ENCODE measurements at places on chromosomes 6 and 20.

DNA sequence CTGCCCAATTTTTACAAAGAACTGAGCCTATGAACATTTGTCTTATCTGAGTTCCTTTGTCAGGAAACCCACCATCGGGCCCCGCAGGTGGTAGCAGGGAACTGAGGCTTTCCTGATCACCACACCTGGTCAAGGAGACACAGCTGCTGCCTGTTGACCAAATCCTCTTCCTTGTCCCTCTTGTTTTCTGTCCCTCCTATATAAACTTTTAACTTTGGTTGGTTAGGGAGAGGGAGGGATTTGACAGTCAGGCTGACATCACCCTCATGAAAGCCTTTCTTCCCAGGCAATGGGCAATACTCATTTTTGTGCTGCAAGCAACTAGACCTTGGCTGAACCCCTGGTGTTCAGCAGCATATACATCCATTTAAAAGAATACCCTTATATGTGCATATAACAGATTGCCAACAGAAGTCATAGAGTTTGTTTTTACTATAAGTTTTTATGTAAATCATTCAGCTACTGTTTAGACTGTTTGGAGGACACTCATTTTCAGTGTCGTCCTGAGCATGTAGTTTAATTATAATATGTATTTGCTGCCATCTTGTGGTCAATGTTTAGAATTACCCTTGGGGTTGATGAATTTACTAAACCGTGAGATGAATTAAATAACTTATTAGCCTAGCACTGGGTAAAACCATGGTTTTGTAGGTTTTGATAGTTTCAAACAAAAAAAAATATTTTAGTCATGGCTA is 17.0 kb downstream of the CRISP1 start:
- no peak for DNase-seq

- DNase-seq = no peak
Observed at GRCh38 chr6:126091466-126091865, 105.1 kb downstream of the TRMT11 start.

- no peak for DNase-seq
Observed at GRCh38 chr6:13038741-13039190, 289.6 kb downstream of the TBC1D7 start.

- DNase-seq = no peak
Observed at GRCh38 chr6:72522735-72523141, 99.1 kb upstream of the KCNQ5 start.

DNA sequence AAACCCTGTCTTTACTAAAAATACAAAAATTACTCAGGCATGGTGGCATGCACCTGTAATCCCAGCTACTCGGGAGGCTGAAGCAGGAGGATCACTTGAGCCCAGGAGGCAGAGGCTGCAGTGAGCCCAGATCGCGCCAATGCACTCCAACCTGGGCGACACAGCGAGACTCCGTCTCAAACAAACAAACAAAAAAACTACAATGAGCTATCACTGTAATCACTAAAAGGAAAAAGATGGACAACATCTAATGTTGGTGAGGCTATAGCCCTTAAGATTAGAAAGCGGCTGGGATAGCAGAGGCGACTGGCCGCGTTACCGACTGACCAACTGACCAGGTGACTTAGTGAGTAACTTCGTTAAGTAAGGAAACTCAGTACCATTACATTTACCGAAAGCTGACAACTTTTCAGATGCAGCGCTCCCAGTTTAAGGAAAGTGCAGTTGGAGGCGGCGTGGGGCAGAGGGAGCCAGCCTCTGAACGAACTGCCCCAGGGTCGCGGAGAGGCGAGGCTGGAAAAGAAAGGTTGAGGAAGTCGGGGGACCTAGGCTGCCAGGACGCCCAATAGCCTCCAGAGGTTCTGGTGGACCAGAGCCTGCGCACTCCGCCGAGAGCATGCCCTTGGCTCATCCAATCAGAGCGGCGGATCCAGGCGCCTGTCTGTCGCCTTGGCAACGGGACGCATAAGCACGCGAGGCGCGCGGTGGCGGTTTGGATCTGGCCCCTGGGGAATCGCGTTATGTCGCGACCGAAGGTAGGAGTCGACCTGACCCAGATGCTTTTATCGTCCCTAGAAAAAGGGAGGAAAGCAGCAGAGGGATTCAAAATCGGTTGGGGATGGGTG is 8.9 kb downstream of the TTLL9 start:
- peak; percentile 77 for DNase-seq

- peak; percentile 56 for DNase-seq
Observed at GRCh38 chr20:38863024-38863851, 57.7 kb downstream of the PPP1R16B start.

- no peak for DNase-seq
Observed at GRCh38 chr6:89379281-89379680, 26.8 kb upstream of the UBE2J1 start.

GRCh38 chr6:54419885-54420284 is 111.6 kb downstream of the TINAG start:
- no peak for DNase-seq

GRCh38 chr20:34385464-34385863 is 22.4 kb downstream of the ITCH start:
- no peak for DNase-seq

DNA sequence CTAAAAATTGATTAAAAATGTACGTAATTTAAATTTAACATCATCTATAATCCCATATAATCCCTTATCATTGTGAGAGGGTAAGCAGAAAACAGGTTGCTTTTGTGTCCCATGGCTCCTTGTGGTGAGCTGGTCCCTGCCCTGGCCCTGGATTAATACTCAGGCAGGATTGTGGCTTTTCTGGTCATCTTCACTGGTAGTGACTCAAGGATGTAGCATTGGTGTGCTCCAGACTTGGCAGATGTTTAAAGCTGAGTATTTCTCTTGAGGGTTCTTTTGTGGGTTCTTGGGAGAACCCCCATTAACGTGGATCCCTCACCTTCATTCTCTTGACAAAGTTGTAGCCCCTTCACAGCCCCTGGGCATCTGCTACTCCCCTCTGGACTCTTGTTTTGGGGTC is 39.3 kb downstream of the SNRNP48 start:
- no peak for DNase-seq

DNA sequence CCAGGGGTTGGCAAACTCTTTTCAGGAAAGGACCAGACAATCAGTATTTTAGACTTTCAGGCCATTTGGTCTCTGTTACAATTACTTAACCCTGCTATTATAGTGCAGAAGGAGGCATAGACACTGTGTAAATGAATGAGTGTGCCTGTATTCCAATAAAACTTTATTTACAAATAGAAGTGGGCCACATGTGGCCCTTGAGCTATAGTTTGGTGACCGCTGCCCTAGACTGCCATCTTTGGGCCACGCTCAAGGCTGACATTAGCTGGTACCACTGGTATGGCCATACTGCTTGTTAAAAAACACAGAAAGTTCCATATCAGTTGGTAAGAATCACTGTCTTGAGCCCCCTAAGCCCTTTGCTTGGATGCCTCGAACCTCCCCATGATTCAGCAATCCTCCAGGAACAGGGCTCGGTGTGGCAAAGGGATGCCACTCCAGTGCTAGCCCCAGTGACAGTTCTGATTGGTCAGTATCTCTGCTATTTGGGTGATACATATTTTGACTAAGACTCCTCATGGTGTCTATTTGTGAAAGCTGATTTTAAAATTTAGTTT is 23.3 kb upstream of the SNRNP48 start:
- no peak for DNase-seq

- no peak for DNase-seq
Observed at GRCh38 chr6:107743311-107743710, 80.8 kb downstream of the SCML4 start.

GRCh38 chr6:150004101-150004782 is 21.1 kb downstream of the RAET1L start:
- no peak for DNase-seq

DNA sequence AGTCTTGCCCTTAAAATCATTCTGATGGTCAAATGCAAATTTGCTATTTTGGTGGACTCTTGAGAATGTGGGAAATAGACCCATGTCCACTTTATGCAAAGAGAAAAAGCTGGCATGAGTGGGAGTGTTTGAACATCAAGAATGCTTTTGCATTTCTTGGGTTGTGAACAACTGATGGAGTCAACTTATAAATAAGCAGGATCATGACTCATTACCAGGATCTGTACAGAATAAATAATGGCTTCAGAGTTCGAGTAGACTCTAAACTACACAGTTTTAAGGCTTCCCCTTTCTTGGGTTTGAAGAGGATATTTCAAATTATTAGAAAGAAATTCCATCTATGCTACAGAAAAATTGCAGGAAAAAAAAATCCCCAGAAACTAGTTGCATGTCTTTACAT is 195.5 kb downstream of the EYA4 start:
- no peak for DNase-seq

DNA sequence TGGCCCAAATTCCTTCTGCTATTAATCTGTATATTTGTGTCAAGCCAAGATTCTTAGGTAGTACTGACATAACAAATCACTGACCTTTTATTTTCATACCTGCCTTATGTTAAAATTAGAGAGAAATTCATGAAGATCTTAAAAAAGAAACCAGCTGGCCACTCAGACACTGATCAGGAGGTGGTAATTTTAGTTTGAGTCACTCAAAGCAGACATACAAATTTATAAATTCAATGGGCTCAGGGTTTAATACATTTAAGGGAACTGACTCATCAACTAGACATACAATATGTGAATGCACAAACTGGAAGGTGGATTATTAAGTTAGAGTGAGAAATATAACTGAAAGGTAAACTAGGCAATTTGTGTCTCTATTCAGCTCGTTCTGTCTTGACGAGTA is 711.9 kb upstream of the EYS start:
- DNase-seq = no peak

DNA sequence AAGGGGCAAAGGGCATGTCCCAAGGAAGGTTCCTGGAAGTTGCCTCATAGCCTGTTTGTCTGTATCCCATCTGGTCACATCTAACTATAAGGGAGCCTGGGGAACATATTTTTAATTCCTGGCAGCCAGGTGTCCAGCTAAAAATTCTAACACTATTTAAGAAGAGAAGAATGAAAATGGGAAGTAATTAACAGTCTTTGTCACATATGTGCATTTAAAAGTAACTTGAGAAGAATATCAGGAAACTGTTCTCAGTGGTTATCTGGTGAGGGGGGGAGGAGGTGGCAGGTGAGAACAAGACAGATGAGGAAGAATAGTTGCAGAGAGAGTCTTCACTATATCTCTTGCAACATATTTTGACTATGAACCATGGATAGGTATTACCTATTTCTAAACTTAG is 75.5 kb upstream of the ELOVL5 start:
- no peak for DNase-seq

GRCh38 chr20:21534886-21535285 is 21.0 kb upstream of the NKX2-2 start:
- DNase-seq = no peak

DNA sequence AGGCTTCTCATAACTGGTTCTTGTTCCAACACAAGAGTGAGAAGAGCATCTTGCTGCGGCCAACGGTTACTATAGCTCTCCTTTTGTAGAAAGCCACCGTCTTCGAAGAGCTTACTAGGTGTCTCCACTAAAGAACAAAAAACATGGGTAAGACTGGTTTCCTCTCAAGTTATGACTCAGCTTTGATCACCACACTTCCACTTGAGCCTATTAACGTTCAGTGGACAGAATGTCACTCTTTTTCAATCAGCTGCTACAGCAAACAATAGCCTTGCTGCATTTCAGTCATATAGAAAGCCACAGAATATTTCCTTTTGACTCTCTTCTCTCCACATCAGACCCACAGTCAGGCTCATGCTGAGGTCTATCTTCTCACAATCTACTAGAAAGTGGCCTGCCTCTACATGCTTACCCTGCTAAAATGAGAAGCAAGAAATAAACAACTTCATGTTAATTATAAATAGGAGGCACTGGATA is 243.5 kb upstream of the PREP start:
- DNase-seq = no peak

DNA sequence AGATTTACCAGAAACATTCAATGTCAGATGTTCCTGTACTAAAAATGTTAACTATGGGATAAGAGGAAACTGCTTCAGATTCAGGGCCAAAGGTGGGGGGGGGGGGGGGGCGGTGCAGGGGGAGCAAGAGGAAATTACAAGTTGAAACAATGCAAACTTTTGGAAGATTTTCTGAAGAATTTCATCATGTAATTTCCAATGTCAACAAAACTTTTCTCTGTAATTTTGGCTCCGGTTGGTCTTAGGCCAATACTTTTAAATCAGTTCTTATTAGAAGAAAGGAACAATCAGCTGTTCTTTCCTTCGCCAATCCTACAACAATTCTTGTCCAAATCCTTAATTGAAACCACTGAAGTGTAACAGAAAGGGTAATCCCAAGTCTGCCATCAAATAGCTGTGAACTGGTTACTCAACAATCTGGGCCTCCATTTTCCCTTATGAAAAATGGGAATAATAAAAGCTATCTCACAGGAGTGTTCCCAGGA is 13.1 kb downstream of the UQCC1 start:
- no peak for DNase-seq

GRCh38 chr6:129671442-129672340 is 38.3 kb downstream of the ARHGAP18 start:
- DNase-seq = peak; percentile 60

DNA sequence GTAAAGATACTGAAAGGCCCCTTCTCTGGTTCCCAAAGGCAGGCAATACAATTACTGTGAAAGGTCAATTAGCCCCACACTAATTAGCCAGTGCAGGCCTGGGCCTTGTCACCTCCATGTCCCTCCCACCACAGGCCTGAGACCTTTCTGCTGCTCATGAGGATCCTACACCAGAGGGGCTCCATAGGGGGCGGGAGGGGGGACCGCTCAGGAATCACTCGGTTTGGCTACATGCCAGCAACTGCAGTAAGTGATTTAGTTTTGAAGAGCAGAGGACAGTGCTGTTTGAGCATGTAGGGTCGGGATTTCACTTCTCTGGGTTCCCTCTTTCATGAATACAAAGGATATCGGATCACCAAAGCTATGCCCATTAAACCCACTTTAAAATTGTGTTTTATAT is 455.6 kb downstream of the PRKN start:
- no peak for DNase-seq

- no peak for DNase-seq
Observed at GRCh38 chr6:39553860-39554802, 171.1 kb downstream of the KIF6 start.

GRCh38 chr6:85278466-85279035 is 171.3 kb upstream of the NT5E start:
- no peak for DNase-seq

- DNase-seq = no peak
Observed at GRCh38 chr6:134026597-134026996, 25.8 kb downstream of the SLC2A12 start.

DNA sequence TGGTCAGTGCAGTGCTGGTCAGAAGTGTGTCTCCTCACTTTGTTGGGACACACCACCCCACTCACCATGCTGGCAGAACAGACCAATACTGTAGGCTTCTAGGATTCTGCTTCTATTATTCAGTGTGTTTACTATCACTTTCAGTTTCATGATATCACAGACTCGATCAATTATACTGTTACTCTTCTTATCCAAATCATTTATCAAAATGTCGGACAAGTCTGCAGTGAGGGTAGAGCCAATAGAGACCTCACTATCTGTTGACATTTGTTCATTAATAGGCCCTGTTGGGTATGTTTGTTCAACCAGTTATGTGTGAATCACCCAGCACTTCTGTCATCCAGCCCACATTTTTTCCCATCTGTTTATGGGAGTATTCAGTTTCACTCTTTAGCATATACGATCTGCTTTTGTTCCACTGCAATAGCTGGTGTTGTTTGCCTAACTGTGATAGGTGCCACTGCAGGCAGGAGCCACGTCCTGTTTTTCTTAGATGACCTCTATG is 140.1 kb downstream of the NRN1 start:
- no peak for DNase-seq

- DNase-seq = no peak
Observed at GRCh38 chr6:34602318-34603111, 46.4 kb upstream of the SPDEF start.

- DNase-seq = no peak
Observed at GRCh38 chr6:129938249-129939020, 77.3 kb upstream of the TMEM244 start.

Measured in stimulated activated CD8-positive, alpha-beta memory T cell treated with anti-CD3 and anti-CD28 coated beads, Interleukin-15, amount 100 ng/mL, for 48 hours (primary cell).